ENCODE measurements at places on chromosomes 6 and 20.
A peak's percentile ranks its signal among the peaks of the same experiment; 100 is the strongest.

DNA sequence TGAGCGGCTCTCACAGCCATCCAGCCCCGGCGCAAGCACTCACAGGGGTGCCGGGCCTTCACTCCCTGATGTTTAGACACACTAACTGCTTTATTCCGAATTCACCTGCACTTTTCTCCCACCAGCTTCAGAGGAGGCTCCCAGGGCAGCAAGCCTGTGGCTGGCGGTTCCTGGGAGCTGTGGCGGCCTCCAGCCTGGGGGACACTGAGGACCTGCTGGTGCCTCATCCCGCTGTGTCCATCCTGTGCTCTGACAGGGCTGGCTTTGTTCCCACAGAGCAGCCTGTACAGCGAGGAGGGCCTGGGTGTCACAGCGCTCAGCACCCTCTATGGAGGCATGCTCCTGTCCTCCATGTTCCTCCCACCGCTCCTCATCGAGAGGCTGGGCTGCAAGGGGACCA, 3.1 kb downstream of the UNC93A start:
- DNase-seq: no peak

- DNase-seq: no peak
Observed at GRCh38 chr6:37554480-37554819, 54.8 kb upstream of the CCDC167 start.

DNA sequence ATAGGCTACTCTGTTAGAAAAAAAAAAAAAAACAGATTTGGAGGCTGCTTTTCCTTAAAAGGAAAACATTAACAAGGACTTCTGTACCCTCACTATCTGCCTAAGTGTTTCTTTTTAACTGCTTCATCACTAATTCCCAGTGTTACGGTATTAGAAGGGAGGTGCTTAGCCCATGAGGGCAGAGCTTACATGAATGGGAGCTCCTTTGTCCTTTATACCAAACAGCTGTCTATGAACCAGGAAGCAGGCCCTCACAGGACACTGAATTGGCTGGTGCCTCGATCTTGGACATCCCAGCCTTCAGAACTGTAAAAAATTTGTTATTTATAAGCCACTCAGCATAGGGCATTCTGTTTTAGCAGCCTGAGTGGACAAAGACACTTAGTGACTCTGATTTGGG, 215.6 kb upstream of the NRSN1 start:
- DNase-seq: no peak

DNA sequence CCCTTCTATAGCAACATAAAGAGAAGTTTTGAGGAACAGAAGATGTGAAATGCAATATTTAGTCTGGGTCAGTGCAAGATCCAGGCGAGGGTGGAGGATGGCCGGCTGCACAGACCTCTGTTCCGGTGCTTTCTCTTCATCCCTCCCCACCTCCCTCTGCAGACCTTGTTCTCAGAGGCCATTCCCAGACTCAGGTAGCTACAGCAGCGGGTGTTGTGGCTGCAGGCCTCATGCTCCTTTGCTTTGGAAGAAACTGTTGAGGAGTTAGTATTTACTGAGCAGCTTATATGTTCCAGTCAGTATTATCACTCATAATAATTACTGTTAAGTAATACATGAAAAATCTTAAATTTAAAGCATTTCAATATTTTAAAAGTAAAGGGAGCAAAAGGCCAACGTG, 1.7 kb downstream of the BTN3A3 start:
- DNase-seq: no peak

DNA sequence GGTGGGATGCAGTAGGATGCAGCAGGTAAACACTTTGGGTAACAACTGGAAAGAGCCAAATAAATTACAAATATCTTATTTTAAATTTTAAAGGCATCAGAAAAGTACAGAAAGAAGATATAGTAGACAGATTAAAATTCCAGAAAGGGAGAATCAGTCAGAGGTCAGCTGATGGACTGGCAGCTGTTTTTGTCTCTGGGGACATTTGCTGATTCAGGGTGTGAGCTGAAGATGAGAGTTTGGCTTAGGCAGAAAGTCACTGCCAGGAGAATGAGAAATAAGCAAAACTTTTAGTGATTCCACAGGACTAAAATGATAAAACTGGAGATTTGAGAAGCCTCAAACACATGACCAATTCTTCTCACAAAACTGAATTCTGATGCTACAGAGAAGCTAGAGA, 39.5 kb downstream of the AHI1 start:
- no peak for DNase-seq

- no peak for DNase-seq
Observed at GRCh38 chr6:38187325-38187724, 367.8 kb downstream of the ZFAND3 start.

DNA sequence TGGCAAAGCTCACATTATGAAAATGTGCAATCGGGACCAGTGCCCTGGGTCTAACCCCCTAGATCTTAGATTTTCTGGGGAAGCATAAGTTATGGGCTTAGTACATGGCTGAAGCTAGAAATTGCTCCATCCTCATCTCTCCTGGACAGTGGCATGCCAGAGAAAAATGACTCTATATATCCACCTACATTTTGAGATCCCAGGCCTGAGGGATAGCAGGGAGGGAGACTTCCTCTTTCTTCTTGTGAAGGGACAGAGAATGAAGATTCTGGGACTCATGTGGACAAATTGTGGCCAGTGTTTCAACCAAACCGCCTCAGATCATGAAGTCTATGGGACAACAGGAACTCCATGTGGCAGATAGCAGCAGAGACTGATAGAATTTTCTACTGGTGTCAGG, 35.4 kb downstream of the GSTA2 start:
- DNase-seq: no peak

DNA sequence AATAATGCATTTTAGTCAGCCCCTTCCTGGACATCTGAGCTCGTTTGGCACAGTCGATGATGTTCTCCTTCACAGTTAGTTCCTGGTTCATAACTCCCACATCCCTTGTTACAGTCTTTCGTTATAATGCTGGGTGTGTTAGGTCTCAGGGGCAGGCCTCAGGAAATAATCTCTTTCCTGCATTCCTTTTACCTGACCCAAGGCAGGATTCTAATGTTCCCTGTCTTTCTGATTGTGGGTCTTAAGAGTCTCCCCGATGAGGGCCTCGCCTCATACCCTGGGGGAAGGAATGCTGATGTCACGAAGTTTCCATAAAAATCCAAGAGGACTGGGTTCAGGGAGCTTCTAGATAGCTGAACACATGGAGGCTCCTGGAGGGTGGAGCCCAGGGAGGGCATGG, 104.0 kb upstream of the CARMIL1 start:
- DNase-seq: no peak

DNA sequence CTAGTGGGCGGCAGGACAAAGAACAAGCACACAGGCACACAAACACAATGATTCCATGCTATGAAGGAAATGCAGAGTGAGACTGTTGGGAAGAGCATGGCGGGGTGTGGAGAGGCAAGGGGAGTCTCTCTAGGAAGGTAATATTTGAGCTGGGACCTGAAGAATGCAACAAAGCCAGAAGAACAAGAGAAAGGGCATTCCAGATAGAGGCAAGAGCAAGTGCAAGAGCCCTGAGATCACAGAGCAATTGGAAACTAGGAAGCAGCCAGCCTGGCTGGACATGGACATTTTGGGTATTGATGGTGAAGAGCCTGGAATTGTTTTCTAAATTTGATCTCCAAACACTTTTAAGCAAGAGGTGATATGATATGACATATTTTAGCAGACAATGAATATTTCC, 15.4 kb downstream of the SRXN1 start:
- no peak for DNase-seq

DNA sequence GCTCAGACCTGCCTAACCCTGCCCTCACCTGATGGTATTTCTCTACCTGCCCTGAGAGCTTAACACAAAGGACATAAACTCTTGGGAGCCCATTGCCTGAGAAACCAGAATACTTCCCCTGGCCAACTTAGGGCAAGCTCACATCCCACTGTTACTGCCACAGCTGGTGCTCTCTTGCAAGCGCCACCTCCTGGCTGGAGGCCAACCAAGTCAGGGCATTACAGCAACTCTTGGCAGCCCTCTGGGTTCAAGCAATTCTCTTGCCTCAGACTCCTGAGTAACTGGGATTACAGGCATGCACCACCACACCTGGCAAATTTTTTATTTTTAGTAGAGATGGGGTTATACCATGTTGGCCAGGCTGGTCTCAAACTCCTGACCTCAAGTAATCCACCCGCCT, 70.1 kb downstream of the HECA start:
- no peak for DNase-seq

- DNase-seq: no peak
Observed at GRCh38 chr20:50406610-50407136, 103.5 kb upstream of the PTPN1 start.

DNA sequence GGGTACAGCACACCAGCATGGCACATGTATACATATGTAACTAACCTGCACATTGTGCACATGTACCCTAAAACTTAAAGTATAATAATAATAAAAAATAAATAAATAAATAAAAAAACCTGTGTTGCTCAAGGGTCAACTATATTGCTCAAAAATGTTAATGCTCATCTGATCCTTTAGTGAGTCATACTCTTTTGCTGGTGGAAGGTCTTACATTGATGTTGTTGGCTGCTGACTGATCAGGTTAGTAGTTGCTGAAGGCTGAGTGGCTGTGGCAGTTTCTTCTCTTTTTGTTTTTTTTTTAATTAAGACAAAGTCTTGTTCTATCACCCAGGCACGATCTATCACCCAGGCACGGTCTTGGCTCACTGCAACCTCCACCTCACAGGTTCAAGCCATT, 29.6 kb upstream of the SMIM26 start:
- DNase-seq: no peak

- no peak for DNase-seq
Observed at GRCh38 chr6:125858427-125859320, 67.9 kb downstream of the NCOA7 start.

- DNase-seq: peak; percentile 4
Observed at GRCh38 chr6:4134841-4135664, at the start of gene ECI2. Gene ECI2, minus strand, starts transcription at chr6:4135575. Its CDS starts 15 bp downstream, at chr6:4135560.

- DNase-seq: no peak
Observed at GRCh38 chr20:56429502-56429901, 17.4 kb downstream of the CASS4 start.

DNA sequence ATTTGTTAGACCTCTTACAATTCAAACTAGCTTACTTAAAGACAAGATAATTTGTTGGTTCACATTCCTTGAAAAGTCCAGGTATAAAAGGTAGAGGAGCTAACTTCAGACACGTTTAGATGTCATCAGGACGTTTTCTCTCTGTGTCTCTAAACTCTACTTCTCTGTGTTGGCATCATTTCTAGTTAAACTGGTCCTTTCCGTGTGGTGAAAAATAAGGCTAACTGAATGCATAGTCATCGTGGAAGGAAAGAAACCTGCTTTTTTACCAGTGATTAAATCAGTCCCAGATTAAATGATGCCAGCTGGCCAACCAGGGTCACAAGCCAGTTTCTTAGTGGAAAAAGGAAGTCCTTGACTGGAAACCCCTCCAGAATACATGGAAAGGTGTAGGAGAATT, 168.4 kb upstream of the AHI1 start:
- no peak for DNase-seq

- no peak for DNase-seq
Observed at GRCh38 chr6:29501106-29501505, 13.3 kb upstream of the MAS1L start.

- no peak for DNase-seq
Observed at GRCh38 chr6:6915219-6915618, 192.5 kb upstream of the RREB1 start.

DNA sequence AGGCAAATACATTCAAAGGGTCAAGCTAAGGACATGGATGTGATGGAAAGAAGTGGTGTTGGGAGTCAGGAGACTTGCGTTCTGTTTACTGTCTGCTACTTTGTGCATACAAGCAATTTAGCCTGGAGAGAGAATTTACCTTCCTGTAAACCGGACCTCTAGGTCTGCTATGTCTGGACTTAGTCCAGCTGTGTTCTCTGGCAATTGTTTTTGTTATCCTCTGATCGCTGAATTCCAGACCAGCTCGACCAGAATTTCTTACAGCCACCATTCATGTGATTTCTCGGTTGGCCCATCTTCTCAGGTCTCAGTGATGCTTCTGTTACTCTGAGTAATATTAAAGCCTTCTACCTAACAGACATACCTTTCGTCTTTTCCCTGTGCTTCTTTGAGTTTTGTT, 75.2 kb downstream of the LRRC1 start:
- no peak for DNase-seq

DNA sequence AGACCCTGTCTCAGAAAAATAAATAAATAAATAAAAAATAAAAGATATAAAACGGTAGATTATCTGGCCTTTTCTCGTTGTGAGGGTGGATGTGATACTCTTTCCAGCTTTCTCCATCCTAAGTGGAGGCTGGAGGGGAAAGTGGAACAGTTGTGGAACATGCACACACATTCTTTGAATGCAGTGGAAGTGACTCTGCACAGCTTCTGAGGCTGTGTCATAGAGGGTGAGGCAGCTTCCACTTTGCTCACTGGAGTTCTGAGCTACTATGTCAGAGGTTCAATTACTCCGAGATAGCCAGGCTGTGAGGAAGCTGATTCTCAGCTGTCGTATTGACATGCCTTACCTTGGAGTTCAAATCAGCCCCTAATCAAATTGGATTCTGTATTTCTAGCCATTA, 82.2 kb downstream of the CHMP4B start:
- no peak for DNase-seq

DNA sequence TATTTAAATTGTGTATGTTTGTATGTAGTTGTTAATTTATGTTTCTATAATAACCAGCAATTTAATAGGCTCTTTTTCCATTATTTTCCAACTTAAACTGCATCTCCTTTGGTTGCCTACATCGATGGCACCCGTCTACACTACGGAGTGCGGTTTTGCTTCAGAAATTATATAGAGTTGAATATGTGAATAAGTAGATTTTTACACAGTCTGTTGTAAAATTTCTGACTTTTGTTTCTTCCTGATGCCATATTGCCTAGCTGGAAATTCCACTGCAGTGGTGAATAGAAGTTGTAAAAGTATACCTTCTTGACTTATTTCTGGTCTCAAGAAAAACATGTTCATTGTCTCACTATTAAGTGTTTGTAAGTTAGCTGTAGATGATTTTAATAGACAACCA, 404.1 kb upstream of the EPHA7 start:
- DNase-seq: no peak

GRCh38 chr20:49908258-49908565, 7.1 kb downstream of the SPATA2 start:
- DNase-seq: no peak

DNA sequence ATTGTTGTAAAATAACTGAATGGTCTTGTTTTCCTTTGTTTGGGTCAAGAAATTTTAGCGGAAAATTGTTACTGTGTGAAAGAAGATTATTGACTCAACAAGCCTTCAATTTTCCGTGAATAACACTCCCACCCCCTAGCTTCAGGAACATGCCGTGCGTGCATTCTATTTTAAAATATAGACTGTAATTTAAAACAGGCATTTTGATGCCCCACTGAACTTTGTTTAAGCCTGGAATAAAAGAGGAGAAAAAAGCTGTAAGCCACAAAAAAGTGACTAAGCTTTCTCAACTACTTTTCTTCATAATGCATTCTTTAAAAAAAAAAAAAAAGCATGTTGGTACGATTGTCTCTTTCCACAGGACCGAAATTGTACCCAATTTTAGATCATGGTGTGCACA, 166.0 kb downstream of the ARID1B start:
- DNase-seq: no peak

Data from stimulated activated CD8-positive, alpha-beta memory T cell treated with anti-CD3 and anti-CD28 coated beads, Interleukin-12 subunit alpha, Interleukin-12 subunit beta, amount 100 ng/mL, for 1 hour (primary cell).